ENCODE measurements at places on chromosomes 3 and 15.

DNA sequence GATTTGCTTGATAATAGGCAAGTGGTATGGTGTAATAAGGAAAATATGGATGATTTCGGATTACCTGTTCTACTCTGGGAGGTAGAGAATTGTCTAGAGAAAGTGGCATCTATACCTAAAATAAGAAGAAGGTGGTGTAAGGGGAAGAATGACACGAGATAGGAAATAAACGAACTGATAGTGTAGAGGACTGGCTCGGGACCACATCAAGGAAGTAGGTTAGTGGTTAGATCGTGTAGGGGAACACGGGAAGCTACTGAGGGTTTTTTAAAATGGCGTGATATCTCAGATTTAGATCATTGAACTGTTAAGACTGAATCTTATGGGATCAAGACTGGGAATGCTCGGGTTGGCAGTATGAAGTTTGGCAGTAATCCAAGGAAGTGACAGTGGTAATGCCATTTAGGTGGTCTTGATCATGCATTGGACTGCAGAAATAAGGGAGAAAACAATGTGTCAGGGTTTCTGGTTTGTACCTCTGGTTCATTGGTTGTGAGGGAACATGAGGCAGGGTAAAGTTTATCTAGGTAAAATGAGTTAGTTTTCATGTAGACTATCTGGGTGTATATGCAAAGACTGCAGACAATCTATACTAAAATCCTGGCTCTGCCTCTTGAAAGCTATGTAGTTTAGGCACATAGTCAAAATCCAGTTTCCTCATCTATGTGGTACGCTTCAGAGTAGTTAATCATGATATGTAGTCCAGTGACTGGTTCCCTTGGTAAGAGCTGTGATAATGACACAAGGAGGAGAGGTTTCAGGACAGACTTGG, 7.4 kb downstream of the RPL14 start:
- no peak for DNase-seq

DNA sequence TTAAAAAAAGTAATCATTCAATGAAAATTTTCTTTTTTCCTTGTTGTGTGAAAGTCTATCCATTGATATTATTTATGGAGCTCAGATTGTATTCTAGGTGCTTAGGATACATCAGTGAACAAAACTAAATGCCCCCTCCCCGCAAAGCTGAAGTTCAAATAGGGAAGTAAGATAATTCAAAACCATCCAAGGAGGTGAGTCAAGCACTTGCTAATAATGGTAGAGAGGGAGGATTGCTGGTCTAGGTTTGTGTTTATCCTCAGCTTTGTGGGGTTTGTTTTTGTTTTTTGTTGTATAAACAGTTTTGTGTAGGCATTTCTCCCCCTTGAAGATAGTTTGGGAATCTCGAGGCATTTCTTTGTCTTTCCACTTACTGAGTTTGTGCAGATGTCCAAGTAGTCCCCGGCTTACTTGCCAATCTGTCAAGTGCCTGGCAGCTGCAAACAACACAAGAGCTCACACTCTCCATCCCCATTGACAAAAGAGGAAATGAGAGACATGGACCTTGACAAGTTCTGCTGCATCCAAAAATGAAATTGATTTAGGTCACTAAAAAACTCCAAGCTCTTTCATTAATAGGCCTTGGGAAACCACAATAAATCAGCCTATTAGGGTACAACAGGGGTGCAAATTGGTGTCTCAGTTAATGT, 575.8 kb upstream of the TBL1XR1 start:
- no peak for DNase-seq

DNA sequence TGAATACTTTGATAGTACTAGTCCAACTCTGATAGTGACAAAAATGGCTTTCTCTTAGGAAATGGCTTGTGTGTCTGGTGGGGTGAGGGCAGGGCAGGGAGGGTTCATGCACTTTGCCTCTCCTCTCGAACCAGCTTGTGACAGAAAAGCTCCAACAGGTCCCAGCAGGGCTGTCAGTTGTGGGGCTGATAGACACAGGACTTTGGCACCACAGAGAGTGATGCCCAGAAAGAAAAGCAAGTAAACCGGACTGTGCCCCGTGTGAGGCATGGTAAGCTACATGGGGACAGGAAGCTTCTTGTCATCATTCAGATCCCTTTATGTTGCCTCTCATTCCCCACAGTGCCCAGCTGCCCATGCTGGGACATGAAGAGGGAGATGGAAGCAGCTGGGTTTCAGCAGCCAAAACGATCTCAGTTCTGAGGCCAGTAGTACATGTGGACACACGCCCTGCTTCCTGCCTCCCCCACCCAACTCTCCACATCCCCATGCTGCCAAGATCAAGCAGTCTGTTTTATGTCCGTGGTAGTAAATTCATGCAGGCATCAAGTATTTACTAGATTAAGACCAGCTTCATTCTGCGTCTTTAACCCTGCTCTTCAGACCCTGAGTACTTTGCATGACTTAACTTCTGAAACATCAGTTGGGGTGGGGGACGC, 29.7 kb upstream of the LIPC start:
- no peak for DNase-seq

- DNase-seq = no peak
Observed at GRCh38 chr3:25843332-25843731, 53.4 kb downstream of the OXSM start.

- DNase-seq = peak; percentile 40
Observed at GRCh38 chr3:10263646-10264363, 15.5 kb downstream of the TATDN2 start.

- DNase-seq = no peak
Observed at GRCh38 chr3:64049136-64049535, 25.8 kb upstream of the PSMD6 start.

DNA sequence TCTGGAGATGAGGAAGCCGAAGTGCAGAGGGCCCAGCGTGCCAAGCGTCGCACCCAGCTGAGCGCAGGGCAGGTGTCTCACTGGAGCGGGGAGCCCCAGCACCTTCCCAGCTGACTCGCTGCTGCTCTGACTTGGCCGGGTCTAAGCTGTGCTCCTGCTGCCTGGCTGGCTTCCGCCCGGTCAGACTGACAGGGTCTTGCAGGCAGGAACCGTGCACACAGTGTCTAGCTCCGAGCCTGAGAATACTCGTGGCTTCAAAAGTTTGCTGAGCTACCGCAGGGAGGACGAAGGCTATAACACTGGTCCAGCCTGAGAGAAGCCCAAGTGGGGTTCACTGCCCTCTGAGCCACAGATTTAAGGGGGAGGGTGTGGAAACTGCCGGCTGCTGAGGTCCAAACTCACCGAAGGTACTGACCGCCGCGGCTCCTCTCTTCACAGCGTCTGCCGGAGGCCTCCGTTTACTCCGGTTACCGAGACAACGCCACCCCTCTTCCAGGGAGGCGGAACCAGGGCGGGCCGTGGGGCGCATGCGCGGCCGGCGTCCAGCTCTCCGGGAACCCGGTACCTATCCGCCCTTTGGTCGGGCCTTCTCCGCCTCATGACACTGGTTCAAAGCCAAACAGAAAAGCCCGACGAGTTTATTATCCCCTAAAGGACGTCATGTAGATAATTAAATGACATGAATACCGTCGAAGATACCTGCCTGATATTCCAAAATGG, at the start of gene CFAP44:
Gene CFAP44 (minus strand): TSS at position 443 of the 720 bp plus-strand sequence. CDS start 7,829 bp downstream, outside the sequence.
- DNase-seq = peak; percentile 77

DNA sequence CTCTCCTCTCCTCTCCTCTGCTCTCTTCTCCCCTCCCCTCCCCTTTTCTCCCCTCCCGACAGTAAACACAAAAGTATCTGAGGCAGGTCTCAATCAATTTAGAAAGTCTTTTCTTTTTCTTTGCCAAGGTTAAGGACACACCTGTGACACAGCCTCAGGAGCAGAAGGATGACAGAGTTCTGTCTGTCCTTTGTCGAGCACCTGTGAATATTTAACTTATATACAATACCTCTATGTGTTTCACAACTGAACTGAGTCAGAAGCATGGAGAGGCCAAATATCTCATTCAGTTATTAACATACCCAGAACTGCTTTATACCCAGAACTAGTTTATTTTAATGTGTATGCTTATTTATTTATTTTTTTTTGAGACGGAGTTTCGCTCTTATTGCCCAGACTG, 81.1 kb upstream of the ROBO1 start:
- no peak for DNase-seq

- no peak for DNase-seq
Observed at GRCh38 chr3:62139957-62140356, 233.4 kb downstream of the FEZF2 start.

- DNase-seq = no peak
Observed at GRCh38 chr3:196608693-196609092, 30.8 kb upstream of the NRROS start.

DNA sequence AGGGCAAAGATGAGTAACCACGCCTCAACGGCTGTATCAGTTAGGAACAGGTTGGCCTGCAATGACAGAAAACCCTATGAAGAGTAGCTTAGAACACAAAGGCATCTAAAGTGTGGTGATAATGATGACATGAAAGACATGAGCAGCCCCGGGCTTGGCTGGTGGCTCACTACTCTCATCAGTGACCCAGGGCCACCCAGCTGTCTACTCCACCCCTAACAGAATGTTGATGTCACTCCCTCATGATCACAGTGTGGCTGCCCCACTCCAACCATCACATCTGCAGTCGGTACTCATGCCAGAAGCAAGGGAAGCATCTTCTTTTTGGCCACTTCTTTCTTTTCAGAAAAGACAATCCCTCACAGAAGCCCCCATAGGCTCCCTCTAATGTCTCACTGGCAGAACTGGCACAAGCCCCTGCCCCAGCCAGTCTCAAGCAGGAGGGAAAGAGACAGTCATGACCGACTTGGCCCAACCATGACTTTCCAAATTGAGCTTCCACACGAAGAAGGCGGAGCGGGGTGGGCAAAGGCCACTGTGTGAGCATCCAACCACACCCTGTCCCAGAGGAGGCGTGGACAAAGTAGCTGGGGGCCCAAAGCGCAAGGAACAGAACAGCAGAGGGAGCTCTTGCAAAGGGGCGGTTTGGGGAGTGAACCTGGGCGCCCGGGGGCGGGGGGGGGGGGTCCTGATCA, 72.0 kb upstream of the IQSEC1 start:
- no peak for DNase-seq

DNA sequence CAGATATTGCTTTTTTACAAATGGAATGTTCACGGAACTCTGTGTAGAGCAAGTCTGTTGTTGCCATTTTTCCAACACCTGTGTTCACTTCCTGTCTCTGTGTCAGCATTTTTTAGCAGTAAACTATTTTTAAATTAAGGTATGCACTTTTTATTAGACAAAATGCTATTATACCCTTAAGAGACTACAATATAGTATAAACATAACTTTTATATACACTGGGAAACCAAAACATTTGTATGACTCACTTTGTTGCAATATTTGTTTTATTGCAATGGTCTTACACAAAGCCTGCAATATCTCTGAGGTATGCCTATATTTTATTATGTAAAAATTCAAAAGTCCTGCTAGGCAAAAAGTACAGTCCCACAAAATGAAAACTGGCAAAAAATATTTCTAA, 39.8 kb upstream of the FGF7 start:
- DNase-seq = no peak

DNA sequence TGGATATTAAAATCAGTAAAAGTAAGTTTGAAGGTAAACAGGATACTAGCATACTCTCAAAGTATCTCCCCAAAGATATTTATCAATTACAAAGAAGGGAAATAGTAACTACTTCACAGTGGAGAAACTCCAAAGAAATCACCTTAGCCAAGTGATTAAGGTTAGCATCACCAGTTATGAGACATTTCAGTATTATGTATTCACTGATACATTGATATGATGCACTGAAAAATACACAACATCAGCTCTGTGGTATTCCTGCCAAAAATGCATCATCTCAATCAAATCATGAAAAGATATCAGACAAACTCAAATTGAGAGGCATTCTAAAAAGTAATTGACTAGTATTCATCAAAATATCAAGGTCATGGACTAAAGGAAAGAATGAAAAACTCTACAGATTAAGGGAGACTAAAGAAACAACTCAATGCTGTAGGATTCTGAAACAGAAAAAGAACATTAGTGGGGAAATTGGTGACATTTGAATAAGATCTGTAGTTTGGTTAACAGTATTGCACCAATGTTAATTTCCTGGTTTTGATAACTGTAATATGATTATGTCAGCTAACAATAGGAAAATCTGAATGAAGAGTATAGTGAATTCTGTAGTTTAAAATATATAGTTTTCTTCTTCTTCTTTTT, 215.4 kb downstream of the UACA start:
- no peak for DNase-seq

GRCh38 chr3:155089495-155089894, 9.4 kb downstream of the MME start:
- DNase-seq = no peak

- DNase-seq = no peak
Observed at GRCh38 chr15:98952381-98952803, 55.2 kb downstream of the PGPEP1L start.

DNA sequence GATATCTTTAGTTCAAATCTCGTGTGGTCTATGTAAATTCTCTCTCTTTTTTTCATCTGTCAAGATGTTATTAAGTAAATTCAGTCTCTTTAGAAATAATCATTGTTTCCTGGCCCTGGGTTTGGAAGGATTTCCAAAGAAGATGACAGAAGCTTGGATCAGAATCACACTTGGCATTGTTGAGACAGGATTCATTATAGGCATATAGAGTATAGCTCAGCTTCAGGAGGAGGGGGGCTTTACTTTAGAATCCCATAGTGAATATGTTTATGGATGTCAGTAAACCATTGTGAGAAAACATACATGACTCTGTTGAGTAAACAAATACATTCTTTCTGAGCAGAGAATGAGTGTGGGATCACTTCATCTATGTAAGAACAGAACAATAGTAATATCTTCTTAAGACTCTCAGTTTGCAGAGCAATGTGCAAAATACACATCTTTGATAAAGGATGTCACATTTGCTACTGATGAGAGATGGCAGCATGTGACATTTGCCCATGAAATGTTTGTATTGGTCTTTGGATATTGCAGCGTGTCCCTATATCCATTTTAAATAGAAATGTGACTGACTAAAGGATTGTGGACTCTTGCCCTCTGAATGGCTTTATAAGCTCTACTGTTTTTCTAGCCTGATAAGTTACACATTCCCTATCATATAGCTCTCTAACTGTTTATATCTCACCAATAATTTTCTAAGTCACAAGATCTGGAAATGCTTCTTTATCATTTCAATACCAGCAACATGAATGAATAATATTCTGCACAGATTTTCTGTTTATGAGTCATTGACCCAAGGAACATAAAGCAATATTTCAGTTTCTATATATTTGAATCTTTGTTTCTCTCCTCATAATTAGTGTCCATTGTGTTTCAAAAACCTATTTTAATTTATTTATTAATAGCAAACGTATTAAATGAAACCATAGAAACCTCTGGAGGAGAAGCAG, 95.6 kb upstream of the THRB start:
- no peak for DNase-seq

- DNase-seq = no peak
Observed at GRCh38 chr3:147195887-147196286, 210.5 kb downstream of the ZIC4 start.

- no peak for DNase-seq
Observed at GRCh38 chr3:16302082-16302631, 37.1 kb downstream of the OXNAD1 start.

- DNase-seq = no peak
Observed at GRCh38 chr15:67927501-67928168, 87.8 kb upstream of the RNU6-1 start.

- no peak for DNase-seq
Observed at GRCh38 chr15:98888820-98889479, 118.6 kb downstream of the PGPEP1L start.

- DNase-seq = no peak
Observed at GRCh38 chr15:62850791-62851291, 191.7 kb upstream of the TPM1 start.

All from BE2C (cell line).